ENCODE measurements at places on chromosomes 2 and 18.
A peak's percentile ranks its signal among the peaks of the same experiment; 100 is the strongest.

DNA sequence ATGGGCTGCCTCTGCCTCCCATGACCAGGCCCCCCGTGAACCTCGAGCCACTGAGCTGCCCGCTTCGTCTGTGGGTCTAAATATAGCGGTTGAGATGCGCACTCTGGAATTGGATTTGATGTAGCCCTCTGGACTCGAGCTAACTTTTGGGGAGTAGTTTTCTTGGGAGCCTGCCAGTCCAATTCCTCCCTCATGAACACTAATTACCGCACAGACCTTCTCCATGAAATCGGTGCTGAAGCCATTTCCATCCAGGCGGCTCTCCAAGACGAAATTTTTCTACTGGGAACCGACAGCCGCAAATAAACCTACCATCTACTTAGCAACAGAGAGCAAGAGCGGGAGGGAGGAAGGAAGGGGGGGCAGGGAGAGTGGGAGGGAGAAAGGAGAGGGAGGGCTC, 63.6 kb downstream of the CELF4 start:
- DNase-seq, result no peak

- DNase-seq, result no peak
Measured at GRCh38 chr2:23487735-23488492, 102.9 kb downstream of the KLHL29 start.

DNA sequence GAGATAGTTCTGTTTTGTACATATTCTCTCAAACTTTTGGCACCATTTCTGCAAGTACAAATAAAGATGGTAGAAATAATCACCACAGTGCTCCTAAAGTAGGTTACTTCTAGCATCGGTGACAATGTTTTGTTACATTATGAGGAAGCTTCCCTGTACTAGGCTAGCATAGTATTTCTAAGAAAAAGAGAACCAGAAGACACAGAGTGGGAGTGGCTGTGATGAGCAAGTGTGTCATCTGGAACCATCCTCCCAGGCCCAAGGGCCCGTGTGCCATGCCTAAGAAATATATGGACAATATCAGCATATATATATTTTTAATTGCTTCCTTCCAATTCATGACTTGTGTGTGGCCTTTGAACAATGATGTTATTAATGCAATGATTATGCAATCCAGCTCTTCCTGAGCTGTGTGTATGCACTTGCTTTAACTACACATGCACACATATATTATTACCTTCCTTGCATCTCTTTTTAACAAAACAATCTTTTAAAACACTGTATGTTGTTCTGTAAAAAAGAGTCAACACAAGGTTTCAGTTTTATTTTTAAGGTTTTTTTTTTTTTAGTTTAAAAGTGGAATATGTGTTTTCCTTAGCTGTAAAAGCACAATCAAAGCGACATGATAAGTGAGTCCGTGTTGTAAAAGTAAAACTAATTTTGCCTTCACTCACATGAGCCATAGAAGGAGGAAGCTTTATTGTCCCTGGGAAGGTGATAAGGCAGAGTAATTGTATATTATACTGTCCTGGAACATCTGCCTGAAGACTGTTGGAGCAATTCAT, 303.9 kb downstream of the ZNF407 start:
- no peak for DNase-seq

GRCh38 chr18:2559249-2559648, 12.1 kb downstream of the METTL4 start:
- no peak for DNase-seq

DNA sequence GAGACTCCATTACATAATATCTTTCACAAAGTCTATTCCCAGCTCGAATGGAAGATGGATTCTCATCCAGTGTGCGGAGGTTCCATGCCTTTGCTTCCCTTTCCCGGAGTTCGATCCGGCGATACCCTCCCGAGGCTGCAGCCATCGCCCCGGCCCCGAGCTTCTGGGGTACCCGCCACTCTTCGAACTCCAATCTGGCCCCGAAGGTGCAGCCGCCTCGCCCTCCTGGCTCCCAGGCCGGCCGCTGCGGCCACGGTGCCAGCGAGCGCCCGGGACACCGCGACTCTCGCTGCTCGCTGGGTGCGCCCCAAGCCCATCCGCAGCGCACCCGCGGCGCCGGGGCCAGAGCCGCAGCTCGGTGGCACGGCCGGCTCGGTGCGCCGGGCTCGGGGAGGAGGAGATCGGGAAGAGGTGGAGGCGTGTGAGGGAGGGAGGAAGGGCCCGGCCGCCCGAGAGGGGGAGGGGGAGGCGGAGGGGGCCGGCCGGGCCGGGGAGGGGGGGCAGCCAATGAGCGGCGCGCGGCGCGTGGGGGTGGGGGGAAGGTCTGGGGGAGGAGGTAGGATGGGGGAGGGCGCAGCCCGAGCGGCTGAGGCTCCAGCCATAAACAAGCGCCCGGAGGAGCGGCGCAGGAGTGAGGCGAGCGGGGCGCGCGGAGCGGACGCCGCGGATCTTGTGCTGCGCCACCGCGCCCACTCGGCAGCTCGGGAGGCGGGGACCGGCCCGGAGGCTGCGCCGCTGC, at the start of gene CRIM1:
CRIM1 (plus strand) TSS at position 628 of the 739 bp plus-strand sequence. CDS start 515 bp downstream, outside the sequence.
- peak; percentile 33 for DNase-seq

Data from NCI-H748 treated with DMSO at 0.1 percent for 48 hours (cell line).